ENCODE measurements at places on chromosomes 5 and 9. TPM values are rescaled to one million over a fixed set of nuclear protein-coding genes. Genes with fewer than 3 reads are reported as not detected.

Gene PDE6A
- under 0.01 TPM for total RNA-seq

Gene SEMA5A
- 42.3 TPM for total RNA-seq

Gene RFESD
- total RNA-seq: 4.3 TPM

- H3K27ac ChIP-seq: no peak overlapping the region
- H3K27me3 ChIP-seq: no peaks in the 10 kb centered on the region
- H3K36me3 ChIP-seq: no peaks in the 10 kb centered on the region
- no peak for DNase-seq
- no peak overlapping the region for H3K4me3 ChIP-seq
- peaks cover 4% of the 10 kb centered on the region for H3K4me1 ChIP-seq
Measured at GRCh38 chr5:130166839-130167490, 262.7 kb downstream of the CHSY3 start.

DNA sequence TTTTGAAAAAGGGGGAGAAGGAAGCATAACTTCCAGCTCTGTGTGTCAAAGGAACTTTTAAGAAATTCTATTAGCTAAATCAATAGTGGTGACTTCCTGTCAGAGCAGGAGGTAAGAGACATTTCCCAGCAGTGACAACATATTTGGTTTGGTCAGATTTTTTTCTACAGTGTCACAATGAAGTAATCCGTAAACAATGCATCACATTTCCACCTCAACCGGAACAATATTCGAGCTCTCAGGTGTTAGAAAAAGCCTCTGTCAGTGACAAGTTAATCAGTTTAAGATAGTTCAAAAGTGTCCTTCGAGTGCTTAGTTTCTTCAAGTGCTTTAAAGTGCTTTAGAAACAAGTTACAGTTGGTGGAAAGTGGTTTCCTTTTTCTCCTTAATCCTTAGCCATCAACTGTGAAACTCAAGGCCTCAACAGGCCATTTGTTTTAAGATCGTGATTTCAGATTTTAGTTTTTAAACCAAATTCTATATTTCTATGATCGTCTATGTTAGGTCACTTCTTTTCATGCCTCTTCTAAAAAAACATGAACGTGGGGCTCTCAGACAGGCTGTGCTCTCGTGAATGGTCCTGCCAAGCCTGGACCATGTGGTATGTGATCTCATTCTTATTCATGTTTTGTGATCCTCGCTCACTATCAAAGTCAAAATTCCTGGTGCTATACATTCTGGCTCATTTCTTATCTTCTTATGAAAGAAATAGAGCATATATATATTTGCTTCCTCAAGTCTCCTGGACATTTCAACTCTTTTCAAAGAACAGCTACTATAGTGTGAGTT lies 181.9 kb upstream of the HMHB1 start:
- peak overlapping the region; percentile 65 for H3K27ac ChIP-seq
- no peak overlapping the region for H3K4me3 ChIP-seq
- H3K4me1 ChIP-seq: peaks cover 15% of the 10 kb centered on the region
- no peaks in the 10 kb centered on the region for H3K27me3 ChIP-seq

DNA sequence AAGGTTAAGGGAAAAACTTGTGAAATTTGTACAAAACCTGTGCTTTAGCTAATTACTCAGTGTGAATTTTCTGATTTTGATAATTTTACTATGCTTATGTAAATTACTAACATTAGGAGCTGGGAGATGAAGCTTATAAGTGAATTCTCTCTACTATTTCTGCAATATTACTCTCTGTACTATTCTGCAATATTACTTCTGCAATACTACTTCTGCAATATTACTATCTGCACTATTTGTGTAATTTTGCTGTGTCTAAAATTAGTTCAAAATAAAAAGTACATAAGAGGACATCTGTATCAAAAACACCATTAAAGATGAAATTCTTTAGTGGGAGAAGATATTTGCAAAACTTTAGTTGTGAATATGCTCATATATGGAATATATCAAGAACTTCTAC lies 62.9 kb downstream of the C9 start:
- H3K27me3 ChIP-seq: no peaks in the 10 kb centered on the region
- no peak overlapping the region for H3K4me3 ChIP-seq
- no peaks in the 10 kb centered on the region for H3K4me1 ChIP-seq
- no peak for DNase-seq
- no peak overlapping the region for H3K27ac ChIP-seq
- no peaks in the 10 kb centered on the region for H3K36me3 ChIP-seq

DNA sequence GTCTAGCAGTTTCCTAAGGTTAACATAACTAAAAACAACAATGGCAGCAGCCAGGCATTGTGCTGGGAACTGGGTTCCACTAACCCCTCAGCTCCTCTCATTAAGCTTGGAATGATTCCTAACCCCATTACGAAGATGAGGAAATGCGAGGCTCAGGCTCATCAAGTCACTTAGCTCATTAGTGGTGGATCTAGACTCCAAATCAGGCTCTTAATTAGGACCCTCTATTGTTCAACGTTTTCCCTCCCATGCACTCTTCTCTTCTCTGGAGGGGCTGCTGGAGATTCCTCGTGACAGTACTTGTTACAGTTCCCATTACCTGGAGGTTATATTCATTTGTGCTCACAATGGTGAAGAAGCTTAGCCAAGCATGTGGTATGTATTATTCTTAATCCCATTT lies 6.5 kb downstream of the TAS2R1 start:
- no peaks in the 10 kb centered on the region for H3K27me3 ChIP-seq
- H3K36me3 ChIP-seq: no peaks in the 10 kb centered on the region
- H3K4me1 ChIP-seq: peaks cover 31% of the 10 kb centered on the region
- DNase-seq: no peak
- H3K4me3 ChIP-seq: no peak overlapping the region

DNA sequence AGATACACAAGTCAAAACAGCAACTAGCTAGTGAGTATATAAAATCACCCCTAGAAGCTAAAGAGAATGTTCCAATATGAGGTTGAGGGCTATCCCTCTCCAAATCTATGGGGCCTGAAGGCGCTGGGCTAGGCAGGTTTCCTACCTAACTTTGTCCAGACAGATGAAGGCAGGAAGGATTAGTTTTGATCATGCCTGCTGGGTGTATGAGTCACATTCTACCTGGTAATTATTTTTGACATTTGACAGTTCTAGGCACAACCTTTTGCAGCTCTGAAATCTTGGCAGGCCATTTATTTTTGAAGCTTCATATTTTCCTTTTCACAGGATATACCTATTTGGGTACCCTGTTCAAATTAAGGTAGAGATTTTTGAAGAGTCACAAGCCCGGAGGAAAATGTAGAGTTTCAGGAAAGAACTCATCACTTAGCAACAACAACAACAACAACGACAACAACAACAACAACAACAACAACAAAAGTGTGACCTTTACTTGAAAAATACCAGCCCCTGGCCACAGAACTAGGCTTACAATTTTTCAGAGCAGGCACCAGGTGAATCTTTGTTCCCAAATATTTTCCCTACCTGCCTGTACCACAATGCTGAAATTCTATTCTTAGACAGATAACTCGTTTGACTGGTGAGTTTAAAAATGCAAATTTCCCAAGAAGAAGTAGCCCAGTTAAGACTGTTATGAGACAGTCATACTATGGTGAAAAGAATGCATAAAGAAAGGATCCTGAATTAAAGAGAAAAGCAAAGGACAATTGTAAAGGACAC lies 175.5 kb upstream of the TUT7 start:
- no peak for DNase-seq
- no peaks in the 10 kb centered on the region for H3K36me3 ChIP-seq
- H3K27me3 ChIP-seq: peaks cover 7% of the 10 kb centered on the region

GRCh38 chr9:124238546-124239140 lies 19.1 kb upstream of the NEK6 start:
- peaks cover 11% of the 10 kb centered on the region for H3K27me3 ChIP-seq
- no peaks in the 10 kb centered on the region for H3K36me3 ChIP-seq
- peaks cover 10% of the 10 kb centered on the region for H3K4me1 ChIP-seq
- H3K27ac ChIP-seq: no peak overlapping the region
- no peak for DNase-seq
- H3K4me3 ChIP-seq: no peak overlapping the region

Data from osteoblast (primary cell).